SJSA1 (cell line): ENCODE measurements at places on chromosomes 6 and 20. TPM values are rescaled to one million over a fixed set of nuclear protein-coding genes. Genes with fewer than 3 reads are reported as not detected.

LKAAEAR1 gene
- total RNA-seq, result 0.24 and 6.6 TPM in 2 replicates

MYO6 gene
- total RNA-seq, result 6.4 and 6.7 TPM in 2 replicates

RIMS4 gene
- not detected in 2 replicates for total RNA-seq

DNA sequence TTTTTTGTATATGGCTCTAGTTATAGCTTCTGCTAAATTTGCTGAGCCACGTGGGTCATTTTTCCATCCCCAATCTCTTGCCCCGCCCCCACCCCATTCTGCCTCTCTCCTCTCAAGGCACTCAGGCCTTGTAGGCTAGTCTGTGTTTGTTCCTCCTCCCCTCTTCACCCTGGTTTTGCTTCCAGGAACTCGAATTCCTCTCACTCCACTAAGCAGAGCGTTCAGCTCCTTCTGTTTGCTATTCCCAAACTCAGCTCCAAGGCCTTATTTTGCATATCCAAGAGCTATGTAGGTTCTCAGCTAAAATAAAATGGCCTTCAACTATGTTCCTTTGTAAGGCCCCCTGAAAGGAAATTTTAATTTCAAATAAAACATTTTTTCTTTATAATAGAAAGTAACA lies 1293.7 kb downstream of the EPHA7 start:
- no peaks in the 10 kb centered on the region for H3K4me1 ChIP-seq
- H3K27me3 ChIP-seq, result no peaks in the 10 kb centered on the region; the same call in 1 of the 2 replicates
- no peak overlapping the region for H3K4me3 ChIP-seq
- no peak overlapping the region for H3K27ac ChIP-seq
- DNase-seq, result no peak

DNA sequence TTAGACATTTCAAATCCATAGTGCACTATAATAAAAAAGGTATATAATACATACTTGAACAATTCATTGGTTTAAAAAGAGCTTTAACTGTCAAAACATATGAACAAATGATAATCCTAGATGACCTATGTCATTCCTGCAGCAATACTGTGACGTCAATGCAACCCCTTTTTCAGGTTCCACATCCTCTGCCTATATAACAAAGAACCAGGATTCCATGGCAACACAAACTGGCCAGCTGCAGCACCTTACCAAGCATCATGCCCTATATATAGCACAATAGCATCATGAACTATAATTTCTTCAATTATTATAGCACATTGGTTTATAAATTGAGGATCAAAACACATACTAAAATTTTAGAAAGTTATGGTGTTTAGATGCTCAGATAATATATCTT lies 578 bp upstream of the PTCHD4 start:
- H3K4me3 ChIP-seq, result no peak overlapping the region
- peak overlapping the region; percentile 53; the same call in 1 of the 2 replicates for H3K27ac ChIP-seq
- no peak for DNase-seq
- H3K36me3 ChIP-seq, result no peaks in the 10 kb centered on the region

GRCh38 chr6:90523779-90524310 lies 63.0 kb downstream of the MAP3K7 start:
- H3K4me1 ChIP-seq, result no peaks in the 10 kb centered on the region
- no peak overlapping the region for H3K27ac ChIP-seq
- no peak overlapping the region for H3K4me3 ChIP-seq
- DNase-seq, result no peak
- peaks cover 32% of the 10 kb centered on the region for H3K36me3 ChIP-seq
- no peaks in the 10 kb centered on the region for H3K27me3 ChIP-seq

DNA sequence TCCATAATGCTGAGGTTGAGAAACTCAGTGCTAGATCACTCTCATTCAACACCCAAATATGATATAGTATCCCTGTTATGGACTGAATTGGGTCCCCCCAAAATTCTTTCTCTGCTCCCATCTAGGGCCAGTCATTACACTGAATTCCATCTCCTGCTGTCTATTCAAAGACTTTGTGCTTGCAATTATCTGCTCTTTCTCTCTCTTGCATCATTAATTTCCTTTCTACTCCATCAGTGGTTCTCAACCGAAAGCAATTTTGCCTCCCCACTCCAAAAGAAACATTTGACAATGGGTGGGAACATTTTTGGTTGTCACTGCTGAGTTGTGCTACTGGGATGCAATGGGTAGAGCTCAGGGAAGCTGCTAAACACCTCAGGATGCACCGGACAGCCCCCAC lies 271.5 kb upstream of the CDYL start:
- no peaks in the 10 kb centered on the region for H3K4me1 ChIP-seq
- H3K36me3 ChIP-seq, result no peaks in the 10 kb centered on the region
- no peak for DNase-seq
- no peak overlapping the region for H3K4me3 ChIP-seq
- no peak overlapping the region for H3K27ac ChIP-seq

- H3K27me3 ChIP-seq, result no peaks in the 10 kb centered on the region
- H3K4me1 ChIP-seq, result peaks cover 26% of the 10 kb centered on the region
- H3K36me3 ChIP-seq, result 0 out of 2 replicates have a peak, but pooled peaks cover 2% of the 10 kb centered on the region
- no peak for DNase-seq
- no peak overlapping the region for H3K4me3 ChIP-seq
These were observed 42.3 kb downstream of the NINL start for GRCh38 chr20:25543068-25543467.
